ENCODE measurements at places on chromosomes 16 and 17.
A peak's percentile ranks its signal among the peaks of the same experiment; 100 is the strongest.

DNA sequence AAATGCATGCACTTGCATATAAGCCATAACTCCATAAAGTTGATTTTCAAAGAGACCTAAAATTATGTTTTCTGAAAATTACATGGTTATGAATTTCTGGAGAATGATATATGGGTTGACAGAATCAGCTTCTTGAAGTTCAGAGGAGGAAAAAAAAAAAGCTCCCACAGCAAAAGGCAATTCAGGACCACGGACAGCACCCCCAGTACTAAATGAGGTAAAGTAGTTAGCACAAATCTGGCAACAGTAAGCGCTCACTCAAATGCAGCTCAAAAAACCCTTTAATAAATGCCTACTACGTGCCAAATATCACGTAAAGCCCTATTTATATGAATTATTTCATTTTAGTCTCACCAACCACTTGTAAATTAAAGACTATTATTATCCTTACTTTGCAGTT is 135.2 kb downstream of the SHISA9 start:
- DNase-seq, result no peak

GRCh38 chr17:76506408-76507345 is 5.5 kb upstream of the RHBDF2 start:
- DNase-seq, result peak; percentile 77

GRCh38 chr16:68893710-68894705 is 50.7 kb downstream of the TANGO6 start:
- no peak for DNase-seq

DNA sequence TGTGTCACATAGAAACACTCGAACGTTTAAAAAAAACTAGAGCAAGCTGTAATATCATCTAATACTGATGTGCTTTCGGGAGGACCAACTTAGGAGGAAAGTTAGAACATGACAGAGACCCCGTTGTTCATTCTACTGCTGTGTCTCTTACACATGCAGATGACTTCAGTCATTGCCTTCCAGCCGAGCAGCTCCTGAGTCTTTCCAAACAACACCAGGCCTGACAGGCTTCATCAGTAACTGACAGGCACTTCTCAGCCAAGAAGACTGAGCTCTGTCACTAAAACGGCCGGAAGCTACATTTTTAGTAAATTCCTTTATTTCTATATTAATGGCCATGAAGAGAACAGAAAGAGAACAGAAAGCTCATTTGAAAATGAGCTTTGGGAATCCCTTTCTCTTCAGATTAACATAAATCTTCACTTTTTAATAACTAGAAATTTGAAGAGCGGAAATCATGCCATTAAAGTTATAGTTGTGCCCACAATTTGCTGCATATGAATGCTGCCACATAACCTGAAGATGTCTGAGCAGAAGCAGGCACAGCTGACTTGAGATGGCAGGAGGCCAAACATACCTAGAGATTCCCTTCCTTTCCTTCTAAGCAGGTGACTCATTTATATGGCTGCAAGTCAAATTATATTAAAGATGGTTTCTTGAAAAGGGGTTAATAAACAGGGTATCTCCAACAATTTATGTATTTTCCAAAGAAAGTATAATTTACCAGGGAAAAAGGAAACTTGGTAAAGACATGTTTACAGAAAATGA is 148.9 kb downstream of the ITFG1 start:
- DNase-seq, result no peak

DNA sequence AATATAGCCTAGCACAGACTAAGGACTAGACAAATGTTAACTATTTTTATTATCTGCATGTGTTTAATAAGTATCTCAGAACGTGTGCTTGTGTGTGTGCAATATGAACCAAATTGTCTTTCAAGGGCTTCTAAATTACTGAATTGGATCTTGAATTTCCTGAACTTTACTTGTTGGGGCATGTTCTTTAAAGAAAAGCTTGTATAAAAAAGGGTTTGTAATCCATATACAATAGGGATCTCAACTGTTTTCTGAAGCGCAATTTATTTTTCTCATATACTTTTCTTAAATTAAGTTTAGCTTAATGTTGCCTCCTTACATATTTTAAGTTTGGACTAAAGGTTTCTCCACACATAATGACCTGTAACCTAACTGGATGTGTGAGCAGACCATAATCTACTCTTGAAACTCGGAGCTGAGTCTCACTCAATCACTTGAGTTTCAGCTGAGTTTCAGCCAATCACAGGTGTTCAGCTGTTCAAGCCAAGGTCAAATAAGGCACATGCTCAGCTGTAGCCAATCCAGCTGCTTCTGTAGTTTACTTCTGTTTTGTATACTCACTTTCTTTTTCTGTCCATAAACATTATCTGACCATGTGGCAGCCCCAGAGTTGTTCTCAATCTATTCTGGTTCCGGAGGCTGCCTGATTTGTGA is 72.3 kb downstream of the CDK5R1 start:
- DNase-seq, result no peak

DNA sequence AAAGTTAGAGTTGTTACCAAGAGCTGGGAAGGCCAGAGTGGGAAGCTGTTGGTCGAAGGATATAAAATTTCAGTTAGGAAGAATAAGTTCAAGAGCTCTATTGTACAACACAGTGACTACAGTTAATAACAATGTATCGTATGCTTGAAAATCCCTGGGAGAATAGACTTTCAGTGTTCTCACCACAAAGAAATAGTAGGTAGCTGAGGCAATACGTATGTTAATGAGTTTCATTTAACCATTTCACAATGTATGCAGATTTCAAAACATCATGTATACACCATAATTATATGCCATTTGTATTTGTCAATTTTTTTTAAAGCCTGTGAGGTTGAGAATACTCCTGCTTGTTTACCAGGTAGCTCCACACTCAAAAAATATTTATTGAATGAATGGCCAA is 41.5 kb upstream of the MYOCD start:
- no peak for DNase-seq

DNA sequence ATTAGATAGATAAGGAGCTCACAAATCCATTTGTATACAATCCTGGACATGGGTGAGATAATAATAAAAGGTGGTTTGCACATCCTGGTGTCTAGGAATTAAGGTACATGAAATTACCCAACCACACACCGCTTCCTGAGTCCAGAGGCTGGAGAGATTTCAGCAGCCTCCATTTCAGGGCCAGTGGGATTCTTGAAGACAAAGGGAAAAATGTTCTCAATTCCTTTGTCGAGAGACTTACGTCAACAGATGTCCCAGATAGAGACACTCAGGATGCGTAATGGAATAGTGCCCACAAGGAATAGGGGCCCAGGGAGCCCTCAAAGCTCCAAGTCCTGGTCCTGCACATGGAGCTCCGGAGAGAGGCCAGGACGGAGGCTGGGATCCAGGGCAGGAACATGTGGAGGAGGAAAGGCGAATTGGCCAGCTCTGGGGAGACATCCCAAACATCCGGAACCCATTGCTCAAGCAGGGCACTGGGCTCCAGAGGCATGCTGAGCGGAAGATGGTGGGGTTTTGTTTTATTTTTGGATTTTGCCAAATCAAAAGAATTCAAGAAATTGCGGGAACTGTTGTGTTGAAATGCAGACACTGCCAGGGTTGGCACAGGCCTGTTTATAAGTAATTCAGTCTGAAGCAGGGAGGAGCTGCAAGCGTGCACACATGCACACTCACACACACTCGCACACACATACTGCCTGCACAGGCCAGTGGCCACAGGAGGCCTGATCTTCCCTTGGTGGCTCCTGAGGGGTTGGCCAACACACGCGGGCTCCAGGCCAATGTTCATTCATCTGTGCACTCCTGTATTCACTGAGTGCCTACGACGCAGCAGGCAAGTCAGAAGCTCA is 97.2 kb downstream of the NOG start:
- DNase-seq, result no peak

DNA sequence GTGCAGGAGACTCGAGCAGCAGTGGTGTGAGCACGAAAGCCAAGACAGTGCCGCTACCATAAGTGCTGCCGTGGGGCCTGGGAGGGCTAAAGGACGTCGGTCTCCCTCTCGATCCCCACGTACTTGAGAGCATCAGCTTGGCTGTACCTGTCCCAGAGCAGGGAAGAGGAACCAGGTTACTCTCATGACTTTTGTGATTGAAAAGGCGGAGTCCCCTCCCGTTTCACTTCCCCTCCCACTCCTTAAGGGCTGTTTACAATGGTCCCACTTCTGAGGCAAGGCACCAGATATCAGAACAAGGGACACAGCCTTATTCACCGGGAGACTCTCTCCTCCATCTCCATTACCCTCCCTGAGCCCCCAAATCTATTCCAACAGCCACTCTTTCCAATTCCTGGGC is 20.1 kb downstream of the CNTNAP1 start:
- no peak for DNase-seq

All from stimulated activated CD8-positive, alpha-beta memory T cell treated with anti-CD3 and anti-CD28 coated beads, Interleukin-15, amount 100 ng/mL, for 24 hours (primary cell).